ENCODE measurements at places on chromosomes 16 and 17. TPM values are rescaled to one million over a fixed set of nuclear protein-coding genes. Genes with fewer than 3 reads are reported as not detected.
A peak's percentile ranks its signal among the peaks of the same experiment; 100 is the strongest.

GRCh38 chr17:76174037-76174436 is 33.0 kb upstream of the FOXJ1 start:
- no peak for DNase-seq

DNA sequence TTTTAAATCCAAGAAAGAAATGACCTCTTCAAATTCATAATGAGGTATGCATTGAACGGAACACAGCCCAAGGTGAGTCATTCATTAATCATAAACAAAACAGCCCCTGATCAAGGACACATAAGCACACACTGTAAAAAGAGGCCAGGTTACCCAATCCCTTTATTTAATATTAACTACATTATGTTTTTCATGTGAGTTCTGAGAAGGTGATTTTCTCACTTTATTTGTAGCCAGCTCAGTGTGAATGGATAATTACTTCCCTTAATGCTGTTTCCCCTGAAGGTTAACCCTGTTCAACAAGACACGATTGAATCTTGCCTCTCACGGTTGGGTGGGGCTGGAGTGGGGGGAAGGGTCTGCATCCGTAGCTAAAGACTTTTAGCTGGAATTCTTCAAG is 257.3 kb upstream of the SALL1 start:
- no peak for DNase-seq

DNA sequence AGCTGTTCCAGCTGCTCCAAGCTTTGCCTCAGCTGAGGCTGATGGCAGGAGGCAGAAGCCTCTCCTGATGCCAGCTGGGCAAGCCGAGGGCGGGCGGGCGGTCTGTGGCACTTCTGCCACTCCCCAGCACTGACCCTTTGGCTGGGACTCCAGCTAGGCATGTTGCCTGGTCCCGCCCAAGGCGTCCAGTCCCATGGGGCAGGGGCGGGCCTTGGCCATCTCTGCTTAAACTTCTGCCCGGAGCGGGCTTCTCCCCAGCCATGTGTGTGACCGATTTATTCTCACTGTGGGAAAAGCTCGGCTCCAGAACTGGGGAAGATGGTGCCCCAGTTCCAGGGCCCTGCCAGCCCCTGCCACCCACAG is 349.1 kb downstream of the SEC14L1 start:
- no peak for DNase-seq

DNA sequence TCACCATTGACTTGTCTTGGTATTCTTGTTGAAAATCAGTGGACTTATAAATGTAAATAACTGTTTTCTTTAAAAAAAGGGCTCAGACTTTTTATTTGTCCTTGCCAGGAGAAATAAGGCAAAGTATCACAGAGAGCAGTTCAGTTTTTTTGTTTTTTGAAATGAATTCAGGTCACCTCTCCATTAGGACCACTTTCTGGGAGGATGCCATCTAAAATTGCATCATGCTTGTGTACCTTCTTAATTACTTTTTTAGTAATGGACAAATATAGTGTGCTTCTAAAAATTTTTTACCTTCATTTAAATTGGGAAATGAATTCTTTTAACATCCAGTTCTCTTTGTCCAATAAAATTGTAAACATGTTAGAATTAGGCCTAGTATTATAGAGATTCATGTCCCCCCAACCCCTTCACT is 210.0 kb downstream of the BCAS3 start:
- no peak for DNase-seq

DNA sequence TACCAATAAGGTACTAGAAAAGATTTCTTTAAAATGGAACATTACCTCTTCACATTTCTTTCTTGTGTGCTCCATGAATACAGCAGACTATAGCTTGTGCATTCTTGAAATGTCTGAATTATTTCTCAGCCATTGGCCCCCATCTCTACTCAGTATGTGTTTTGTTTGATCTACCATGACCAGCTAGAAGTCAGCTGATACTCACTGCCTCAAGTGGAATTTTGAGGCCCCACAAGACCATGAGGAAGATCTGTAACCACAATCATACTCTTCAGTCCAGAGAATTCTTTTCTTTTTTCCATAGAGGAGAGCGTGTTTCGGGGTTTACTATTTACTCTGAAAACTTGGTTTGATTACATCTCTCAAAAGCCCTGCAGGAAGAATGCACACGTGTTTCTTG is 319.1 kb downstream of the TOX3 start:
- no peak for DNase-seq

DNA sequence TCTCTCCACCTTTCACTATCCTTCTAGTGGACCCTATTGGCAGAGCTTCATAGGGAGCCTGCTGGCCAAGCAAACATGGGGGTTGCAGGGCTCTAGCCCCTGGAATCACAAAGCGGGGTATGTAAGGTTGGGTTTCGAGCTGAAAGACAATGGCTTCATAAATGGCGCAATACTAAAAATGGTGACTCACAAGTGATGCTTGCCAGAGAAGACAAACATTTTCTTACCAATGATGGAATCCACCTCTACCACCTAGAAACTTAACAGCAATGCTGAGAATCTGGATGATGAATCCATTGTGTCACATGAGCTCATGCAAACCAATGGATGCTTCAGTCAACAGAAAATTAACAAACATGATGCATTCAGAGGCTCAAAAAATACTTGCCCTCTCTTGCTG is 375.3 kb upstream of the PSMD7 start:
- no peak for DNase-seq

- no peak for DNase-seq
Measured at GRCh38 chr16:10665166-10665565, 29.6 kb downstream of the TEKT5 start.

DNA sequence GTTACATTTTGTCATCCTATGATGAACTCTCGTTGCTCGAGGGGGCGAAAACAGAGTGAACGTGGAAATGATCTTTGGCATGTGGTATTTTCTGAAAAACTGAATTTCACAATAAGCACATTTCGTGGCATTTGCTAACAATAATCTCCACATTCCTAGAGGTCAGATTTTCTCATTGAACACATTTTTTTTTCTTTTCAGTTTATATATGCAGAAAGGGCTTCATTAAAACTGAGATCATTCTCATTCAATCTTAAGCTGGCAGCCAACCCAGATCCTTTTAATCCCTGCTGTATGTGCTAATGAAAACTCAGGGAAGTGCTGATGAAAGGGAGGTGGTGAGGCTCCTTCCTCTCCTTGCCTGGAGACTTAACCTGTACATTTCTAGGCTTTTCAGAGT is 52.6 kb downstream of the PRKCA start:
- DNase-seq: no peak

DNA sequence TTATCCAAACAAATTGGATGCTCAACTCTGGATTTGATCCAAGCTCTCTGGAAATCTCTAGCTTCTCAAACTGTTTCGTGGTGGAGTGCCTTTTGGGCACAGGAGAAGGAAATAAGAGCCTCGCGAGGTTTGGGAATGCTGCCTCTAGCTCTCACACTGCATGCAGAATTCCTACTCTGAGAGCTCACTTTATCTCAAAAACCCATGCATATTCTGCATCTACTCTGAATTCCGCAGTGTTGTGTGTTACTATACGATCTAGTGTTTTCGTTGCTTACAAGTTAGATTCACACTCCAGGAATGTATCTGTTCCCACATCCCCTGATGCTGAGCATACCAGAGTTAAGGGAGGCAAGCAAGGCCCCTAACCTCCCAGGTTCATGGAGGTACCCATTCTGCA is 462.7 kb downstream of the WWOX start:
- DNase-seq: no peak

GRCh38 chr17:74592087-74592990 is at the start of gene CD300LD:
TSS of gene CD300LD (minus strand) at chr17:74592283. CDS start at chr17:74592202, 81 bp downstream.
- no peak for DNase-seq

GRCh38 chr17:66540131-66540781 is 237.8 kb downstream of the PRKCA start:
- no peak for DNase-seq

GRCh38 chr17:45413498-45413923 is 19.2 kb downstream of the ARHGAP27 start:
- DNase-seq: no peak

- no peak for DNase-seq
Measured at GRCh38 chr17:44318077-44318892, 6.3 kb downstream of the SLC25A39 start.

GRCh38 chr16:67393788-67394154 is 473 bp upstream of the TPPP3 start:
- DNase-seq: no peak

- no peak for DNase-seq
Measured at GRCh38 chr17:1153795-1154546, 25.8 kb downstream of the ABR start.

- no peak for DNase-seq
Measured at GRCh38 chr16:922051-922450, 48.7 kb downstream of the LMF1 start.

GRCh38 chr17:17515934-17516930 is 20.0 kb upstream of the RASD1 start:
- no peak for DNase-seq

- DNase-seq: no peak
Measured at GRCh38 chr17:28553000-28553505, 629 bp upstream of the UNC119 start.

DNA sequence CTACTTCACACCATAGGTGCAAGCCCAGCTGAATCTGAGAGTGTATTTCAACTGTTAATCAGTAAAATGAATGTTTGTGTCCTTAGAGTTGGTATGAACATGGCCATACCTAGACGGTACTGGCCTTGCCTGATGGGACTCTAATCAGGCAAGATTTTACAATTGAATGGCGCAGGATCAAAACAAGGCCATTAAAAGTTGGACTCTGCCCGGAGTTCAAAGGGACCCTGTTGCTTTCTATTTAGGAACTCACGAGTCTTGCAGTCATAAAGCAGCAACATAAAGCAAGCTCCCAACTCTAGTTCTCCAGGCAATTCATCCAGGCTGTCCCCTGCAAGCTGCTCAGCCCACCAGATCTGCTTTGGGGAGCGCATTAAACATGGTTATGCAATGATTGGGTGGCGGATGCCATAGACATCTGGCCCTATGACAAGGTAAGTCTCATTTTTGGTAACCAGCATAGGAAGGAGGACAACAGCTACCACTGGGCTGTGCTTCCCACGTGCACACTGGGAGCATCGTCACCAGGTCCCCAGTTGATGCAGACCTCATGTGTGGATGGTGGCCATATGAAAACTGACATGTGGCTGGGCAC is 8.8 kb downstream of the TMEM186 start:
- no peak for DNase-seq

GRCh38 chr17:65564793-65565192 is 3.3 kb upstream of the AXIN2 start:
- DNase-seq: no peak

DNA sequence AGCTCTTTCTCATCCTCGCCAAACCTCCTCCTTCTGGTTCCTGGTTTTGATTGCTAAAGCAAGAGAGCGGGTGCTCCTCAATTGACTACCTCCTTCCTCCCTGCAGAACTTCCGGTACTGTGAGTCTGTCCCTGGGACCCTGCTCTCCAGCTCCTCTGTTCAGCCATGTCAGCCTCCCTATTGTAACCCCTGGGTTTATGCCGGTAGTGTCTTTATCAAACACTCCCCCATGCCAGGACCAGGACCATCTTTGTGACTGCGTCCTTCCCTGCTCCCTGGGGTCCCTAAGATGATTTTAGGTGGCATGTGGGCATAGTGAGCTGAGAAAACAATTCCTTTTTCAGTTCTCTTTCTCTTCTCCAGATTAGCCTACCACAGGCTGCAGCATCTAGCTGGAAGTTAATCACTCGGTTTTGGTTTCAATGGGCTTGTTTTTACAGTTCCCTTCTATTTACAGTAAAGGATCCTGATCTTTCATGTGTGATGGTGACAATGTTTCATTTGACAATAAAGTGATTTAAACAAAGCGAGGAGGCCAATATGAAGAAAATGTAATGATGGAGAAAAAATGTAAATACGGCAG is 27.7 kb upstream of the IL21R start:
- no peak for DNase-seq

DNA sequence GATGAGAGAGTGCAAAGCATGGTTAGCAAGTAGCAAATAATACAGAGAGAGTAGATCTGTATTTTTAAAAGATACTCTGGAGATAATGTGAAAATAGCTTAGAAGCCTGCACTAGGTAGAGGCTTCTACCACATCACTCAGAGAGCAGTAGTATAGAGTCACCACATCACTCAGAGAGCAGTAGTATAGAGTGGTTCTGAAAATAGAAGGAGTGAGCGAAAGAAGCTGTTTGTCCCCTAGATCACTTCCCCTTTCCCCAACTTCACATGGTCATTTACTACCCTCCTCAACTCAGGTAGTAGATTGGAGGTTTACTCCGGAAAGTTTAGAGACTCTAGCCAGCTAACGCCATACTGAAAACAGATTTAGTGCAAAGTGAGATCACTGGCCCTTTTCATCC is 17.1 kb downstream of the DGKE start:
- no peak for DNase-seq

DNA sequence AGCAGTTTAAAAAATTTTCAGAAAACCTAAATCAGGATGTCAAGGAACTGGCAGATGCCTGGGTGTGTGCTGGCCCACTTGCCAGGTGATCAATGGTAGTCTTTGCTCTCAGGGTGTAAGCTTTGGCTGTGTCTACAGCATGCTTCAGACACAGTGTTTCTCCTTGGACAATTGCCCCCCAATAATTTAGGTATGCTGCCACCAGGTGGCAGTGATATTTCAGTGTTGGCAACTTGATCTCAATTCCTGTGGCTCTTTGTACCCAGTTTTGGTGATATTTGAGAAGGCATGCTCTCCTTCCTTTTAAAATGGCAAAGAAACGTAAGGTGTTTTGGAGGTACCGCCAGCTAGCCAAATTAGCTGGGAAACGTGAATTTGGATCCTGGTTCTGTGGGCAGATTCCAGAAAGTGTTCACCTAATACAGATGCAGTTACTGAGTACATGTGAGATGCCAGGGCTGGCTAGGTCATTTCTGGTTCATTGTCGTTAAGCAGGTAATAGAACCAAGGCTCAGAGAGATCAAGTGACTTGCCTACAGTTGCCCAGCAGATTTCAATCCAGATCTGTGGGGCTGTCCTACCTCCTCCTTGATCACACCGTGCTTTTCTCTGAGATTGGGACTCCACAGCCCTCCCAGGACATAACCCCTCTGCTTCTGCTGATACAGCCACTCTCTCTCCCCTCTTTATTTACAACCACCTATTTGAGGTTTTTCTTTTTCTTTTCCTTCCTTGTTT is 155.6 kb upstream of the PLCG2 start:
- peak; percentile 59 for DNase-seq

- DNase-seq: no peak
Measured at GRCh38 chr17:8426802-8427201, 8.9 kb upstream of the NDEL1 start.

GRCh38 chr17:22516861-22517636 is 824.7 kb downstream of the KCNJ18 start:
- no peak for DNase-seq

The INTS2 gene
- 23.2 TPM for total RNA-seq

The SLC5A10 gene
- not detected for total RNA-seq

The ABCA6 gene
- total RNA-seq: 0.22 TPM

The CFAP97D1 gene
- total RNA-seq: not detected

The KRT25 gene
- total RNA-seq: not detected

The ABCA3 gene
- 2.4 TPM for total RNA-seq

The ASPA gene
- not detected for total RNA-seq

The CD79B gene
- total RNA-seq: 17.1 TPM

Measured in activated T-cell treated with anti-CD3 and anti-CD28 coated beads, Interleukin-2, amount 50 U/mL, for 4 hours (primary cell).